ENCODE measurements at places on chromosomes 1 and 21.

- DNase-seq: no peak
Observed at GRCh38 chr1:205802060-205802459, 10.9 kb downstream of the SLC41A1 start.

GRCh38 chr1:205849619-205850355 lies at the start of gene PM20D1:
Gene PM20D1 (minus strand): TSS chr1:205850132. CDS start chr1:205850072, 60 bp downstream.
- DNase-seq: peak; percentile 8

GRCh38 chr1:8004803-8005573 lies 21.1 kb downstream of the ERRFI1 start:
- DNase-seq: peak; percentile 80

GRCh38 chr21:15009837-15010363 lies 54.9 kb downstream of the NRIP1 start:
- DNase-seq: peak; percentile 74

GRCh38 chr1:234149217-234149616 lies 224.0 kb upstream of the COA6 start:
- DNase-seq: no peak

Data from non-pigmented ciliary epithelial cell (primary cell).